ENCODE measurements at places on chromosomes 6 and 20.

DNA sequence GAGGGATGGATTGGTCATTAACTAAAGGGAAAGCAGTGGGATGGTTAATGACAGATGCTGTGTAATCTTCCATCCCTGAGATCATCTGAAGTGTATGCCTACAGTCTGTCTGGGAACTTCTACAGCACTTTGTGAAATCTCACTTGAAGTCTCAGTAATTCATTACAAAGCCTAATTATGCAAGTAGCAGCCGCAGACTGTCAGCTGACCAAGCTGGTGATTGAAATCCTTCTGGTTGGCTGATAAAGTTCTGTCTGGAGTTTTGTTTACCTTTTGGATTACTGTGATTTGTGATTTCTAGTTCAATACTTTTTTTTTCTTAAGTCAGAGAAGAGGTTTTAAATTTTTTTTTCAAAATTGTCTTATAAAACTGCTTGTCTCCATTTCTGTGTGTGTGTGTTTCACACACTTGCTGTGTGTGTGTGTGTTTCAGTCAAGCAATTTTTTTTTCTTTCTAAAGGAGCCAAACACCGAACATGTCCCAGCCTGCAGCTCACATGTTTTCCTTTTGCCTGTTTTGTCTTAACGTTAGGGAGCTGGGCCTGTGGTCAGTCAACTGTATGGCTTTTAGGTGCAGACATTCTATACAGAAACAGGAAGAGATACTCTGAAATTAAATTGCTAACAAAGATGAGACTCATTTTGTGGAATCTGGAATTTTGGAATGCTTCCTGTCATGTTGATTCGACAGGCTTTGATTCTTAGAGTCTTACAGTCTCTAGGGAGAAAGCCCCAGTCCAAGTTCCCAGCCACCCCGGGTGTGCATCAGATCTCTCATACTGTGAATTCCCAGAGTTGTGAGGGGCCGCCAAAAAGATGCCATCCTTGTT is 28.5 kb upstream of the ADGRF4 start:
- DNase-seq: peak; percentile 94

DNA sequence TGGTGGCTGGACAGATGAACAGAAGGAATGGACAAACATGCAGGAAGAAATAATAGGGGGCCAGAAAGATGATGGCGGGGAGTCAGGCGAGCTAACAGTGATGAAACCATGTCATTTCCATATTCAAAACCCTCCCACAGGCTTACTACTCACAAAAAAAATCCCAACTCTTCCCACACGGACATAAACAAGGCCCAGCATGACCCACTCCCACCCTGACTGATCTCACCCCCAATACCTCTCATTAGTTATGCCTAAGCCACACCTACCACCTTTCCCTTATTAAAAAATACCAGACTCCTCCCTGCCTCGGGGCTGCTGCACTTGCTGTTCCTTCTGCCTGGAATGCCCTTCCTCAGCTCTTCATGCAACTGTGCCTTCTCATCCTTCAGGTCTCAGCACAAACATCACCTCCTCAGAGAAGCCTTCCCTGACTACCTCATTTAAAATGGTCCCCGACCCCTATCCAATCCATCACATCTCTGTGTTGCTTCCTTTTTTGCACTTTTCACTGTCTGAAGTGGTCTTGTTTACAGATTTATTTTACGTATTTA is 145.8 kb downstream of the PREX1 start:
- DNase-seq: no peak

- no peak for DNase-seq
Observed at GRCh38 chr6:14550822-14551221, 433.2 kb downstream of the CD83 start.

DNA sequence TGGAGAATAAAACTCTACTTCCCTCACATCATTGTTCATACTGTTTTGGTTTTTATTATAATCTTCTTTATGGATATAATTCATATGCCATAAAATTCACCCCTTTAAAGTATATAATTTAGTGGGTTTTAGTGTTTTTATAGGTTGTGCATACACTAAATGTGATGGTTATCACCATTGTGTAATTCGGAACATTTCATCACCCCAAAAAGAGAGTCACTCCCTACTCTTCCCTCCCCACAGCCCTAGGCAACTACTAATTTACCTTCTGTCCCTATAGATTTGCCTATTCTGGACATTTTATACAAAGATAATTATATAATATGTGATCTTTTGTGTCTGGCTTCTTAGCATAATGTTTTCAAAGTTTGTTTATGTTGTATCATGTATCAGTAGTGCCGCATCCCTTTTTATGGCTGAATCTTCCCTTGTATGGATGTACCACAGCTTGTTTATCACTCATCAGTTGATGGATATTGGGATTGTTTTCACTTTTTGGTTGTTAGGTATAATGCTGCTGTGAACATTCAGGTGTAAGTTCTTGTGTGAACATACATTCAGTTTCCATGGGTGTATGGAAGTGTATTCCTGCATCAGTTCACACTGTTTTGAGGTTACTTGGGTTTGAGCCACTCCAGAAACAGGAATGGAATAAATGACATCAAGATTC is 4.2 kb downstream of the TM9SF4 start:
- no peak for DNase-seq

GRCh38 chr6:70008189-70008588 is 141.8 kb downstream of the COL19A1 start:
- no peak for DNase-seq

GRCh38 chr6:36715469-36715868 is 17.8 kb downstream of the RAB44 start:
- no peak for DNase-seq

DNA sequence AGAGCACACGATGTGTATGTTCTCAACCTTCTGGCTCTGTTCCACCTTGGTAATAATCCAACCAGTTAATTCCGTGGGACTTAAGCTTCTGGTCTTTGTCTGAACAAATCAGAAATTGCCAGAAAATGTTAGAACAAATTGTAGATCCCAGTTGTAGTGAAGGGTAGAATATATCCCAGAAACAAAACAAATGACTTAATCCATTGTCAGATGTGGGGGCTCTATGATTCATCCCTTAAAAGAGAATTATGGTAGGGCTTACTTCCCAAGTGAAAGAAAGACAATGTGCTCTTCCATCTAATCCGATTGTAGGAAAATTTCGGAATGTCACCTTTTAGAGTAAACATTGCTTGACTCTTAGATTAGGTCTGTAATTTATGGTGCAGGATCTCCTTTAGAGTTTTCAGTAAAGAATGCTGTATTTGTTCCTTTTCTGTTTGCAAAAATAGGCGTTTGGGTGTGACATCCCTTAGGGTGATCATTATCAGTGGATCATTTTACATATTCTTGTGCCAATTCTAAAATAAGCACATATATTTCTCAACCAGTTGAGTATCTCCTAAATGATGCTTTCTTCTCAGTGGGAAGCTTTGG is 234.5 kb upstream of the ZNF217 start:
- peak; percentile 91 for DNase-seq

DNA sequence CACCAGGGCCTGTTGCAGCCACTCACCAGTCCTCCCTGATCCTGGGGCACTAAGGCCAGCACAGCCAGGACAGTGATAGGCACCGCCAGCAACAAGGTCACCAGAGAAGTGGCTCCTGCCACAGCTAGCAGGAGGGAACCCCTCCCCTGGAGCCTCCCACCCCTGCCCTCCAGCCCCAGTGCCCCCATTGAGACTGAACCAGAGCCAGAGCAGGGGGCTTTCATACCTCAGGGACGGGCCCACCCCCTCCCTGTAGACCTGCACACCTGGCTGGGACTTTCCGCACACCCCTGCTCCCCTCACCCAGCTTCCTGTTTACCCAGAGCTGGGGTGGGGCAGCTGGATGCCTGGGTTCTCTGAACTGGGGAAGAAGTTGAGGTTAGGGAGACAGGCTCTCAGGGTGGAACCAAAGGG is at the start of gene LTB:
TSS of gene LTB (minus strand) at position 195 of the 414 bp plus-strand sequence. CDS start at position 188, 7 bp downstream.
- no peak for DNase-seq

DNA sequence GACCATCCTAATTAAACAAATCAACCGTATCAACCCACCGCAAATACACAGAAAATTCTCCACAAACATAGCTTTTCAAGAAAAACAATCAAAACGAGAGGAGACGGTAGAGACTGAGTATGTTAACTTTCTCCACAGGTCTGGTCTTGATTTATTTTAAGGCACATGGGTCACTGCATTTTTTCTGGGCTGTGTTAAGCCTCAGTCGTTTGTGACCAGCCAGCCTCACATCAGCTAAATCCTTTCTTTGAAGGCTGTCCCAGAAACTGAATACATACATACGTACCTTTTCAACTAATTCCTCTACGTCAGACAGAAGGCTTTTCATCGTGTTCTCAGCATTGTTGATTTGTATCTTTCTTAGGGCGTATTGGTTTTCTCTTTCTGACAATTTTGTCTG is 69.4 kb downstream of the LAMA4 start:
- DNase-seq: no peak

DNA sequence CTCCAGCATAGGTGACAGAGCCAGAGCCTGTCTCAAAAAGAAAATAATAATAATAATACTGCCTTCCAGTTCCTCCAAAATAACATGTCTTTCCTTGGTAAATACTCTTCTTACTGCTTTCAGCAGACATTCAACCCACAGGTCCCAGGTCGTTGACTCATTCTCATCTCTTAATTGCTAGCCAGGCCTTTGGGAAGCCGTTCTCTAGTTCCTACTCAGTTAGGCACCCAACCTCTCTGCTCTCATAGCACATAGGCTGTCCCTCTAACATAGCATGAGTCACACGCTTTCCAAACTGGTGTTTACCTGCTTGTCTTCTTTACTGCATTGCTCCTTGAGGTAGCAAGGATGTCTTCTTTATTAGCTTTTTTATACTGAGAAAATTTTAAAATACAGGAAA is 98.8 kb downstream of the LAMA2 start:
- peak; percentile 34 for DNase-seq

- no peak for DNase-seq
Observed at GRCh38 chr6:87784690-87785089, 82.7 kb upstream of the AKIRIN2 start.

- no peak for DNase-seq
Observed at GRCh38 chr6:161649068-161649467, 375.2 kb upstream of the AGPAT4 start.

DNA sequence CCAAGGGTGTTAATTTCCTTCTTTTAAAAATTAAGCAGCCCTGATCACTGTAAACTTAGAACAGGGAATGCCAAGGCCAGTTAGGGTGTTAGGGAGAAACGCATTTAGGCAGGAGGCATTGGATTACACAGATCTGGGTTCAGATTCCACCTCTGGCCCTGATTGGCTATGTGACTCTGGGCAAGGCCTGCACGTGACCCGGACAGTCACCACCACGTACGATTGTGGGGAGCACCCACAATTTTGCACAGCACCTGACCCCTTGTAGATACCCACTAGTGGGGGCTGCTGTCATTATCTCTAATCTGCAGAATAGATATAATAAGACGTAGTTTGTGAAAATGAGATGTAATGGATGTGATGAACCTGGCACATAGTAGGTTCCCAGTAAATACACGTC is 59.5 kb upstream of the ZNFX1 start:
- no peak for DNase-seq

Measured in mammary epithelial cell (primary cell).